ENCODE measurements at places on chromosomes 13 and 19. TPM values are rescaled to one million over a fixed set of nuclear protein-coding genes. Genes with fewer than 3 reads are reported as not detected.

- no peak for DNase-seq
Observed at GRCh38 chr19:7434391-7434790, 54.4 kb downstream of the PEX11G start.

- no peak for DNase-seq
Observed at GRCh38 chr13:39770221-39771090, 115.0 kb downstream of the COG6 start.

The LGALS7B gene
- not detected for total RNA-seq

GRCh38 chr13:32830336-32831031 lies 185.7 kb upstream of the KL start:
- DNase-seq = no peak

DNA sequence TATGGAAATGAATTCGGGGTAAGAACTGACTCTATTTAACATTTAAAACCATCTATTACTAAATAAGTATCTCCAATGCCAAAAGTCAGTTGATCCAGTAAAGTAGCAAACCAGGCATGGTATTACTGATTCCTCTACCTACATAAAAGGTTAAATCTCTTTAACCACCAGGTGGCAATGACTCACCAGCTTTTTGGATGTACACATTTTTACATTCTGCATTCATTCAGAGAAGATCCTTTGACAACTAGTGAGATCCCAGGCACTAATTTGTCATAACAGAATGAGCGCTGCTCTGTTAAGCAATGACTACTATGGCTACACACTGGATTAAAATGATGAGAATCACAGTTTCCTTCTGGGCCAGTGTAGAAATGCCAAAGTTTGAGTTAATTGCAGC lies 329.8 kb upstream of the GPC6 start:
- peak; percentile 7 for DNase-seq

The KRTDAP gene
- not detected for total RNA-seq

DNA sequence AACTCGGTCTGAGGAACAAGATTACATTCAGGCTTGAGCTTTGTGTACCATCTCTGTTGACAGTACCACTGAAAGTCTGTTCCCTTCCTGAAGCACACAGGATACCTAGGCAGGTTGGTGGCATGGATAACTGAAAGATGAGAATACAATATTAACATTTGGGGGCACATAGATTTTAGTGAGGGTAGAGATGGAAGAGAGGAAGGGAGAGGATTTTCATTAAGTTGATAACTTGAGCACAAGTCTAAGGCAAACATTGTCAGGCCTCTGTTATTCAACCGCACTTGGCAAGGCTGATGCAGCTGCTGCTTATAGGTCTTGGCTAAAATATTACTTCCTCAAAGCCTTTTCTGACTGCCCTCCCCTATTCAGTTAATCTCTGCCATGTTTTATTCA lies 10.9 kb downstream of the MIR17HG start:
- DNase-seq = peak; percentile 30

GRCh38 chr19:39297931-39298634 lies 1.9 kb downstream of the IFNL1 start:
- no peak for DNase-seq

DNA sequence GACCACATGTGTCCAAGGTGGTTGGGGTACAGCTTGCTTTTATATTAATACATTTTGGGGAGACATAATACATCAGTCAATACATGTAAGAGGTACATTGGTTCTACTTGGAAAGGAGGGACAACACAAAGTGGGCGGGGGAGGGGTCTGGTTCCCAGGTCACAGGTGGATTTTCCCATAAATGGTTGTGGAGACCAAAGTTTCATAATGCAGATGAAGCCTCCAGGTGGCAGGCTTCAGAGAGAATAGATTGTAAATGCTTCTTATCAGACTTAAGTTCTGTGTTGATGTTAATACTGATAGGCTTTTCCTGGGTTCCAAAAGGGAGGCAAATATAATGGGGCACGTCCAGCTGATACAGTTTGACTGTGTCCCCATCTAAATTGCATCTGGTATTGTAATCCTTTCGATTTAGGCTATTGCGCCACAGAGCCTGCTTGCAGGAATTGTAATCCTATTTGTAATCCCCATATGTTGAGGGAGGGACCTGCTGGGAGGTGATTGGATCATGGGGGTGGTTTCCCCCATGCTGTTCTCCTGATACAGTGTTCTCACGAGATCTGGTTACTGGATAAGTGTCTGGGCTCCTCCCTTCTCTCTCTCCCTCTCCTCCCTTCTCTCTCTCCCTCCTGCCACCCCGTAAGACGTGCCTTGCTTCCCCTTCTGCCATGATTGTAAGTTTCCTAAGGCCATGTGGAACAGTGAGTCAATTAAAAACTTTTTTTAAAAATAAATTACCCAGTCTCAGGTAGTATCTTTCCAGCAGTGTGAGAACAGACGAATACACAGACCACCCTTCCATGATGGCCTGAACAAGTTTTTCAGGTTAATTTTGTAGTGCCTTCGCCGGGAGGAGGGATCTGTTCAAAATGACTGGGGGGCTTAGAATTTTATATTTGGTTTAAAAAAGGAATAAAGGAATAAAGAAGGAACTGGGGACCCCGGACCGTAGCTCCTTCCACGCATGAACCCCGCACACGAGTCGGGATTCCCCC lies 44.9 kb downstream of the ZNF823 start:
- DNase-seq = peak; percentile 46

DNA sequence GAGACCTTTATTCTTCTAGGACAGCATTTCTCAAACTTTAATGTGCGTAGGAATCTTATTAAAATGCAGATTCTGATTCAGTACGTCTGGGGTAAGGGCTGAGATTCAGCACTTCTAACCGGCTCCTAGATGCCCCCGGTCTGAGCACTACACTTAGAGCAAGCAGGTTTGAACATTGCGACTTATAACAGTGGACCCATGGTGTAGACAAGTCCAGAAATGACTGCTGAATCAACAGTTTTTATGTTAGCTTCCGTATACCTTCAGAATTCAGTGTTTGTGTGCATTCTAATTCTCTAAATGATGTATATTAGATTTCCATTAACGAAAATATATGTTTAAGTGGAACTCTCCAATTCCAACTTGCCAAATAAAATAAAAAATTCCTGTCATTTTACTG lies 17.5 kb upstream of the CPB2 start:
- DNase-seq = no peak

DNA sequence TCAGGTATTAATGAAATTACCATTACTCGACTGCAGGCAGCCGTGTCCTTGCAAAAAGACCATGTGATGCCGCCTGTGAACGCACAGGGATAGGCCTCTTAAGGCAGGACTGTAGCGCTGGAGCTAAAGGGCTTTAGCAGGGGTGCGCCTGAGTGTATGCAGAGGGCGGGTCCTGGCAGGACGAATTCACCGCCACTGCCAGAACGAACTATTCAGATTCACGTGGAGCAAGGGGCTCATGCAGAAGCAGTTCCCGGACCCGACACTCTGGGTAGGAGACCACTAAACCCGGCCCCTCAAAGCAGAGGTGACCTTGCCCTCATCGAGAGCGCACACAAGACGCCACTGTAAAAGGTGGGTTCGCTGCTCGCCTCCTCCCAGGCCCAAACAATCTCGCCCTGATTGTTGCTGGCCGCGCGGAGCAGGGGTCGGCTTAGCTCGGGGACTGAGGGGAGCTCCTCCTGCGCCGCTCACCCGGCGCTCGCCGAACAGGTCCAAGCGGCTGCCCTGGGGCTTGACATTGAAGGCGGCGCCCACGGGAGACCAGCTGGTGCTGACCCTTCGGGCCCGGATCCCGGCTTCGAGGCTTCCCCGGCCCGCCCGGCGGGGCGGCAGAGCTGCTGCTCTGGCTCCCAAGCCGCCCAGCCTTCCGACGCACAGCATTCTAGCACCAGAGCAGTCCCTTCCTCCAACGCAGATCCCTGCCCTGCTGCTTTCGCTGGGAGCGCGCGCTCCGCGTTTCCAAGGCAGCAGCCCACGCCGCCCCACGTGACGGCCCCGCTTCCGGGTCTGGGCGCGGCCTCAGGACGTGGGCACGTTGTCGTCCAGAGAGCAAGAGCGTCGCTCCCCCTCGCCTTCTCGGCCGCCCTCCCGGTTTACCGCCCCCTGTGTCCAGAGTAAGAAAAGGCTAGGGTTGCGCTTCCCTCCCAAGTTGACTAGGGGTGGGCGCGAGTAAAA lies at the start of gene MIPEP:
MIPEP (minus strand) TSS at position 743 of the 957 bp plus-strand sequence; CDS start at position 663, 80 bp downstream.
- peak; percentile 97 for DNase-seq

- no peak for DNase-seq
Observed at GRCh38 chr19:28319918-28320317, 893.0 kb downstream of the UQCRFS1 start.

DNA sequence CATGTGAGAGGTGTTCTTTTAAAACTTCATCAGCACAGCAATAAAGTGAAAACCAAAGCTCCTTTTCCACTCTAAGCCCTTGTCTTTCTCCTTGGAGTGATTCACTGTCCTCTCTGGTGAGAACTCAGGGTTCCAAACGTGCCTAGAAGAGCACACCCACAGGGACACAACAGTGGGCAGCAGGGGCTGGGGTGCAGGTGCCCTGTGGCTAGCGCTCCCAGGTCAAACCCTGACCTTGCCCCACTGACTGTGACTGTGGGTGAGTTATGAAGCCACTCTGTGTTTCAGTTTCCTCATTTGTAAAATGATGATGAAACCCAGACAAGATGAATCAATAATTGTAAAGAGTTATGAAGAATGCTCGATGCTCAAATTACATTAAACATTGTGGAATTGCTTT lies 37.6 kb upstream of the IGFL1 start:
- no peak for DNase-seq

Data from myocyte (in vitro differentiated cells).